Natural killer cell treated with Interleukin-12 subunit alpha and Interleukin-12 subunit beta and Interleukin-15 and Interleukin-18, amount 100 ng/mL, for 72 hours (primary cell): ENCODE measurements at places on chromosomes 3 and 15.

- peak overlapping the region; percentile 75 for H3K27ac ChIP-seq
- peak overlapping the region; percentile 44 for H3K4me3 ChIP-seq
- H3K4me1 ChIP-seq, result peaks cover 40% of the 10 kb centered on the region
- no peaks in the 10 kb centered on the region for H3K27me3 ChIP-seq
- DNase-seq, result no peak
- H3K36me3 ChIP-seq, result no peaks in the 10 kb centered on the region
These were observed 5.2 kb downstream of the GCSAM start for GRCh38 chr3:112127522-112128494.

GRCh38 chr3:187750006-187750512 lies 4.8 kb upstream of the BCL6 start:
- H3K4me3 ChIP-seq, result no peak overlapping the region
- no peaks in the 10 kb centered on the region for H3K36me3 ChIP-seq
- no peaks in the 10 kb centered on the region for H3K27me3 ChIP-seq
- peak overlapping the region; percentile 41 for H3K27ac ChIP-seq
- no peak for DNase-seq

GRCh38 chr3:141402476-141403171 lies 34.3 kb downstream of the ZBTB38 start:
- H3K4me1 ChIP-seq, result peaks cover 29% of the 10 kb centered on the region
- no peaks in the 10 kb centered on the region for H3K27me3 ChIP-seq
- peak overlapping the region; percentile 87 for H3K4me3 ChIP-seq
- peaks cover 12% of the 10 kb centered on the region for H3K36me3 ChIP-seq
- peak overlapping the region; percentile 84 for H3K27ac ChIP-seq
- peak; percentile 61 for DNase-seq

DNA sequence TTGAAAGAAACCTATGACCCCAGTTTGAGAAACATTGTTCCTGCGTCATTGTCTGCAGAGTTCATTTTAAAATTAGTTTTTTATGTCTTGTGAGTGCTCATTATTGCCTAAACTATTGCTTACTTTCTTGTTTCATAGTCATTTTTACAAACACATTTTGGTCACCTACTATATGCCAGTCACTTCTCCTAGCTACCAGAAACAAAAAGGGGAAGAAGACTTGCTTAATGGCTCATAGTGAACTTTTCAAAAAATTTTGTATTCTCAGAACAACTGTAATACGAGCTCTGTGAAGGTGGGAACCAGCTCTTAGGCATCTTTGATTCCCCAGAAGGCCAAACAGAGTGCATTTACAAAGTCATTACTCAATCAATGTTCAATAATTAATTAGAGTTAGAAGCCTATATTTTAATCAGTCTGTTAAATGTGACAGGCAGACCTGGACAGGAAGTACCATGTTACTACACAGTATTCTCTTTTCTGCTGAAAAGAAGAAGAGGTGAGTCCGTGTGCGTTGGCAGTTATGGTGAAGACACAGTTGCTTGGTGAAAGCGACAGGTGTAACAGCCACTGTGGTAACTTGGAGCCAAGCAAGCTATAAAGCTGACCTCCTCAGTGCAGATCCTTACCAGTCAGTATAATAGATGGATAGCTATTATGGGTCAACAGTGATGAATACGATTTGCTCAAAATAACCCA lies 46.6 kb downstream of the DPPA2 start:
- H3K4me3 ChIP-seq, result no peak overlapping the region
- no peaks in the 10 kb centered on the region for H3K27me3 ChIP-seq
- no peaks in the 10 kb centered on the region for H3K36me3 ChIP-seq
- H3K4me1 ChIP-seq, result no peaks in the 10 kb centered on the region
- H3K27ac ChIP-seq, result no peak overlapping the region
- DNase-seq, result no peak

- H3K4me1 ChIP-seq, result no peaks in the 10 kb centered on the region
- no peak for DNase-seq
- no peaks in the 10 kb centered on the region for H3K27me3 ChIP-seq
- no peaks in the 10 kb centered on the region for H3K36me3 ChIP-seq
These were observed 204.2 kb upstream of the ICE2 start for GRCh38 chr15:60683156-60683555.

DNA sequence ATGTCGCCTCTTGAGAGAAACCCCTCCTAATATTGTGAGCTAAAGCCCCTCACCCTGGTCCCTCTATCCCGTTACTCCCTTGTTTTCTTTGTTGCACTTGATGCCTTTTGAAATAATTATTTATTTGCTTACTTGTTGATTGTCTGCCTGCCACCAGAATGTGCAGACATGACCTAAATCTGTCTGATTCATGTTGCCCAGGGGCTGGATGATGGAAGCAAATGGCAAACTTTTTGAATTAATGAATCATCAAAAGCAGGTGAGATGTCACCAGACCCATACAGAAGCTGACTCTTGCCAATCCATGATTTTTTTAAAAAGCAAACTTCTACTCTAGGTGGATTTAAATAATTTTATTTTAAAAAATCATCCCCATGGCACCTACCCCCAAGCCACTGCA lies 49.3 kb downstream of the GRIP2 start:
- H3K36me3 ChIP-seq, result no peaks in the 10 kb centered on the region
- no peaks in the 10 kb centered on the region for H3K4me1 ChIP-seq
- H3K27me3 ChIP-seq, result no peaks in the 10 kb centered on the region
- peak; percentile 15 for DNase-seq
- H3K27ac ChIP-seq, result no peak overlapping the region
- no peak overlapping the region for H3K4me3 ChIP-seq

- no peaks in the 10 kb centered on the region for H3K36me3 ChIP-seq
- no peak for DNase-seq
- H3K4me1 ChIP-seq, result peaks cover 8% of the 10 kb centered on the region
These were observed 54.8 kb downstream of the FBN1 start for GRCh38 chr15:48590723-48591122.

GRCh38 chr3:180199417-180199995 lies 162.8 kb upstream of the PEX5L start:
- H3K36me3 ChIP-seq, result no peaks in the 10 kb centered on the region
- no peak overlapping the region for H3K27ac ChIP-seq
- H3K4me1 ChIP-seq, result no peaks in the 10 kb centered on the region
- DNase-seq, result no peak

- H3K4me1 ChIP-seq, result peaks cover 44% of the 10 kb centered on the region
- H3K4me3 ChIP-seq, result peak overlapping the region; percentile 87
- H3K36me3 ChIP-seq, result no peaks in the 10 kb centered on the region
- no peaks in the 10 kb centered on the region for H3K27me3 ChIP-seq
- DNase-seq, result no peak
These were observed 607 bp upstream of the SENP2 start for GRCh38 chr3:185585518-185585858.

- no peak for DNase-seq
- no peak overlapping the region for H3K4me3 ChIP-seq
- no peaks in the 10 kb centered on the region for H3K4me1 ChIP-seq
- no peak overlapping the region for H3K27ac ChIP-seq
- peaks cover 40% of the 10 kb centered on the region for H3K27me3 ChIP-seq
- no peaks in the 10 kb centered on the region for H3K36me3 ChIP-seq
These were observed 255.6 kb downstream of the ZNF621 start for GRCh38 chr3:40780291-40780924.

DNA sequence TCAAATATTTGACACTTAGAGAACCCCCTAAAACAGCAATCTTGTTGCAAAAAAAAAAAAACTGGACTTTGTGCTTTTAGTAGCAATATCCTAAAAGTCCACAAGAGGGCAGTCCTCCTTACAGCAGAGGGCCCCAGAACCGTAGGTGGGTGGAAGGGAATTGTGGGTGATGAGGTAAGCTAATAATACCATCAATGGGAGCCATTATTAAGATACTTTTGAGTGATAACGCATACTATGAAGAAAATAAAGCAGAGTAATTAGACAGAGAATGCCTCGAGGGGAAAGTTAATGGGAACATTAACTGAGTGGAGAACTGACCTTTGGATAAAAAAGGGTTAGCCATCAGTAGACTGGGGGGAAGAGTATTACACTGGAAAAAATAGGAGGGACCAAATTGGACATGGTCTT lies 229.9 kb downstream of the THRB start:
- H3K27ac ChIP-seq, result no peak overlapping the region
- H3K4me3 ChIP-seq, result no peak overlapping the region
- H3K27me3 ChIP-seq, result peaks cover 21% of the 10 kb centered on the region
- DNase-seq, result no peak
- no peaks in the 10 kb centered on the region for H3K4me1 ChIP-seq

DNA sequence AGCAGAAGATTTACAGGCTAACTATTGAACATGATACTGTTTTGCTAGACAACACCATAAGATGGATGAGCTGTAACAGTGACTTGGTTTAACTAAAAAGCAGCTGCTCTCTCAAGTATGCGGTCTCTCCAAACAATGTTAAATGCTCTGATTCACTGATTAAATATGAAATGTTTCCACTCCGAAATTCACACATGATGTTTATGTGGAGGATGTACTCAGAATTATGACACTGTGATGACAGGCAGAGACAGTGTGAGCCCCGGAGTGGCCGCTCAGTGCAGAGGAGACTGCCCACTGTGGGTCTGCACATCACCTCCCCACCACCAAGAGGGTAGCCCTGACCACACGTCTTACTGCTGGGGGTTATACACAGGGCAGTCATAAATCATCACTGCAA lies 83.9 kb upstream of the MEX3B start:
- no peak for DNase-seq
- no peak overlapping the region for H3K27ac ChIP-seq
- no peak overlapping the region for H3K4me3 ChIP-seq
- H3K4me1 ChIP-seq, result peaks cover 14% of the 10 kb centered on the region
- H3K27me3 ChIP-seq, result no peaks in the 10 kb centered on the region

- H3K36me3 ChIP-seq, result no peaks in the 10 kb centered on the region
- H3K27ac ChIP-seq, result no peak overlapping the region
- peaks cover 3% of the 10 kb centered on the region for H3K4me1 ChIP-seq
- no peak for DNase-seq
- H3K4me3 ChIP-seq, result no peak overlapping the region
These were observed 87.6 kb downstream of the DPH6 start for GRCh38 chr15:35458176-35458856.

- H3K4me1 ChIP-seq, result no peaks in the 10 kb centered on the region
- H3K27me3 ChIP-seq, result no peaks in the 10 kb centered on the region
- DNase-seq, result no peak
These were observed 32.9 kb downstream of the PLCH1 start for GRCh38 chr3:155712008-155712407.

DNA sequence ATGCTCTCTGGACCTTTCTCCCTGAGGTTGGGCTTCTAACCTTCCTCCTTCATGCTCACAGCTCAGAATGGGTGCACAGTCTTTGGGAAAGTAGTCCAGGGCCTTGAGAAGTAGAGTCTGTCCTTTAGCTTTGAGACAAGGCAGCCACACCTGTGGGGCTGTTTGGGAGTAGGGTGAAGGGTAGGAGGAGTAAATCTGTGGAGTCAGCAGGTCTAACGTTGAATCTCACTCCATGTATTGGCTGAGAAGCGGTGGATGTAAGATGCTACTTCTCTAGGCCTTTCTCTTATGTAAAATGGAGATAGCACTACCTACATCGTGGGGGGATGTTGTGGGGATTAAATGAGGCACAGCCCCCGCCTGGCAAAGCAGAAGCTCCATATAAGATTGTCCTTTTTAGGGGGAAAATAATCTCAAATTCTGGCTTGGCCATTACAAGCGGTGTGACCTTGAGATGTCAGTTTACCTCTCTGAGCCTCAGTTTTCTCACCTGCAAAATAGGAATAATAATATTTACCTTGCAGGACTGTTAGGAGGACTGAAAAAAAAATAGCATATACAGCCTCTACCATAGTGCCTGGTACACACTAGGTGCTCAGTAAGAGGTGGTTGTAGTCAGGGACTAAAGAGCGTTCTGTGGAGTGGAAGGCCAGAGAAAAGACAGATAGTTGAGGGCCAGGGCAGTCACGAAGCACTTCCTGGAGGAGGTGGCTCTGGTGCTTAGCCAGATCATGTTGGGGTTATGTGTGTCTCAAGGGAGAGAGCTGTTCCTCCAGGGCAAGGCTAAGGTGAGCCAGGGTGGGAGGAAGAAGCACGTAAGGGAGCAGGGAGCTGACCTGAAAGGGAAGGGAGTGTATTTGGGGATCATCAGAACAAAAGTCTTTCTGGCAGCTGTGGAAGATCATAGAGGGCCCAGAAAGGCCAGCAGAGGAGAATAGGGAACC lies 82.8 kb upstream of the MRPS22 start:
- H3K27ac ChIP-seq, result no peak overlapping the region
- no peak for DNase-seq
- no peaks in the 10 kb centered on the region for H3K36me3 ChIP-seq
- no peak overlapping the region for H3K4me3 ChIP-seq
- peaks cover 21% of the 10 kb centered on the region for H3K27me3 ChIP-seq
- H3K4me1 ChIP-seq, result no peaks in the 10 kb centered on the region

- peak overlapping the region; percentile 47 for H3K27ac ChIP-seq
- H3K36me3 ChIP-seq, result peaks cover 19% of the 10 kb centered on the region
- H3K27me3 ChIP-seq, result no peaks in the 10 kb centered on the region
- DNase-seq, result no peak
These were observed 136.3 kb downstream of the GHSR start for GRCh38 chr3:172312001-172312400.

DNA sequence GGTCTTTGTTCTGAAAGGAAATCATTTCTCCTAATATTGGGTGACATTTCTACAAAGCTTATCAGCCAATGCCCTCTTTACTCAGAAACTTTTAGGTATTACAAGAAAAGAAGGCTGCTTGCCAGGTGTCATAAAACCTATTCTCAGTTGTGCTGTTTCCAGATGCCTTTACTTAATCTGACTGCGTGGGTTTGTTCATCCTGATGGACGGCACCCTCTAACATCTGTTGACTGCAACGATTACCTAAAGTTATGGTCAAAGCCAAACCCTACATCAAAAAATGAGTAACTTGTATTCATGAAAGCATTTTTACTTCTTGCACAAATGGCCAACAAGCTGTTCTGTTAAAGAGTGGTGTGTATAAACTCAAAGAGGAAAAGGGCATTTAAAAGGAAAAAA lies 207.7 kb upstream of the PDZRN3 start:
- DNase-seq, result no peak
- no peak overlapping the region for H3K27ac ChIP-seq
- no peaks in the 10 kb centered on the region for H3K27me3 ChIP-seq
- no peak overlapping the region for H3K4me3 ChIP-seq
- H3K36me3 ChIP-seq, result peaks cover 14% of the 10 kb centered on the region

DNA sequence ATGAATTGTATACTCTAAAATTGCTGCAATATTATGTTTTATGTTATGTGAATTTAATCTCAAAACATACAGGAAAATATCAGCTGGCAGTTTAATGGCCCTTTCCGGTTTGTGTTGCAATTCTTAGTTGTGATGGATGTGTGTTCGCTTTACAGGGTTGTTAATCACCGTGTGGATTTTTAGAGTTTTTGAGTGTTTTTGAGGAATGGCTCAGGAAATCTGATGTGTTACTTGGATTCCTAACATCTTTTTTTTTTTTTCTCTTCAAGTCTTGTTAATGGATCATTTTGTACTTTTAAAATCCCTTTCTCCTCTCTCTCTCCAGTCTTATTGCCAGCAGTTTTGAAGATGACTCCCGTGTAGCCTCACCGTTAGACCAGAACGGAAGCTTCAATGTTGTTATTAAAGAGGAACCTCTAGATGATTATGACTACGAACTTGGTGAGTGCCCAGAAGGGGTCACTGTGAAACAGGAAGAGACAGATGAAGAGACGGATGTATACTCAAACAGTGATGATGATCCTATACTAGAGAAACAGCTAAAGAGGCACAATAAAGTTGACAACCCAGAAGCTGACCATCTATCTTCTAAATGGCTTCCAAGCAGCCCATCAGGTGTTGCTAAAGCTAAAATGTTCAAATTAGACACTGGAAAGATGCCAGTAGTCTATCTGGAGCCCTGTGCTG lies 35.7 kb downstream of the MGA start:
- peaks cover 33% of the 10 kb centered on the region for H3K4me1 ChIP-seq
- no peaks in the 10 kb centered on the region for H3K27me3 ChIP-seq
- peak overlapping the region; percentile 90 for H3K27ac ChIP-seq
- H3K36me3 ChIP-seq, result peaks cover 13% of the 10 kb centered on the region
- H3K4me3 ChIP-seq, result peak overlapping the region; percentile 86

- no peaks in the 10 kb centered on the region for H3K4me1 ChIP-seq
- no peak overlapping the region for H3K27ac ChIP-seq
- no peak for DNase-seq
- H3K4me3 ChIP-seq, result no peak overlapping the region
These were observed 657.0 kb downstream of the TUSC7 start for GRCh38 chr3:117366574-117366973.
